Activated CD4-positive, alpha-beta T cell treated with anti-CD3 and anti-CD28 coated beads, Interleukin-2, amount 50 U/mL, for 4 hours (primary cell): ENCODE measurements at places on chromosomes 6 and 20.

GRCh38 chr6:127192911-127193541 lies 73.6 kb upstream of the RNF146 start:
- DNase-seq: no peak

DNA sequence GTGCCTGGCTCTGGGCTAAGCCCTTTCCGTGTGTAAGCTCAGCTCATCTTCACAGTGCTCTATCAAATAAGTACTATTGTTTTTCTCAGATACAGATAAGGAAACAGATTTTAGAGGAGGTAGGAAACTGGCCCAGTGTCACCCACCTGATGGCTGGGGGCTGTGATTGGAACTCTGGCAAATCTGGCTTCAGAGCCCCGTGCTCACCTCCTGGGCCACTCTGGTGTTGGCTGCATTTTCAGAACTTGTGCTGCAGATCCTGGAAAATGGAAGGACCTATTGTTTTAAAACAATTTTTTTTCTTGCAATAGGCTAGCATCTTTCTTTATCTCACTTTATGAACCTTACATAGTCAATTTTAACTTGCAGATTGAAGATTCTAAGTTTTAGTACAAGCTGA lies 5.7 kb downstream of the STX16 start:
- DNase-seq: no peak

DNA sequence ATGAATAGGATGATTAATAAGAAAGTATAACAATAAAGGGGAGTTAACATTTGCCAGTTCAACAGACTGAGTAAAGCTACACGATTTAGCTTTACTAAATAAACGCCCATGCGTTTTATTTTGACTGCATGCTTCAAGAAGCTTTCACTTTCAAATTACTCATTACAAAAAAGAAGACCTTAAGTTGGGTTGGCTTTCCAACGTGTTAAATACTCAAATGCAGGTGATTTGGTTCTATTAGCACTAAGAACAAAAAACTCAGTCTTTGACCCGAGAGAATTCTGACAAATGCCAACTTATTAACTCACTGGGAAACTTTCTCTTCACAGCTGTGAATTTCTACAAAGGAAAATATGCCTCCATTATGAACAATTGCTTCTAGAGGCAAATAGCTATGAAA lies 24.8 kb downstream of the RNF146 start:
- DNase-seq: no peak

DNA sequence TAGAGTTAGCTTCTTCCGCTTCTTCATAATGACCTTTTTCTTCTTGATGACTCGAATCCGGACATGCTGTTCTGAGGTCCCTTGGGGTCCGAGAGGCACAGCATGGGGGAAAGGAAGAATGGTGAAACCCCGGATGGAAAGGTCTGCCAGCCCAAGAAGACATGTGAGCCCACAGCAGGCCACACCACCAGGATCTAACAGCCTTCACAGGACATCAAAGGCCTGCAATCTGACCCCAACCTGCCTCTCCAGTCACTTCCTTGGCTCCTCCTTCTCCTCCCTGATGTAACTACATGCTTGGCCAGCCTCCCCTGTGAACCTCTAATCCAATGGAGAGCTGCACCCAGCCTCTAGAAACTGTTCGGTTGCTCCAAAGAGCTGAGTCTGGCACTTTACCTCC lies 1.6 kb downstream of the CPXM1 start:
- no peak for DNase-seq

DNA sequence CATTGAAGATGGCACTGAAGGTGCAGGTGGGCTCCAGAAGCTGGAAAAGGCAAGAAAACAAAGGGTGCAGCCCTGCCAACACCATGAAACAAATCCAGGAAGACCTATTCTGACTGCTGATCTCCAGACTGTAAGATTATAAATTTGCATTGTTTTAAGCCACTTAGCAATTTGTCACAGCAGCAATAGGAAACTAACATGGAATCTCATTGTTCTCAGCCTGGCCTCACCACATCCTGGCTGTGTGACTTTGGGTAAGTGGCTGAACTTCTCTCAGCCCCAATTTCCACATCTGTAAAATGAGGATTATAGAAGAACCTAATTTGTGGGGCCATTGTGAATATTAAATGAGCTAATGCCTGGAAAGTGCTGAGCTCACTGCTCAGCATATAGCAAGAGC lies 160.4 kb upstream of the MAFB start:
- no peak for DNase-seq

DNA sequence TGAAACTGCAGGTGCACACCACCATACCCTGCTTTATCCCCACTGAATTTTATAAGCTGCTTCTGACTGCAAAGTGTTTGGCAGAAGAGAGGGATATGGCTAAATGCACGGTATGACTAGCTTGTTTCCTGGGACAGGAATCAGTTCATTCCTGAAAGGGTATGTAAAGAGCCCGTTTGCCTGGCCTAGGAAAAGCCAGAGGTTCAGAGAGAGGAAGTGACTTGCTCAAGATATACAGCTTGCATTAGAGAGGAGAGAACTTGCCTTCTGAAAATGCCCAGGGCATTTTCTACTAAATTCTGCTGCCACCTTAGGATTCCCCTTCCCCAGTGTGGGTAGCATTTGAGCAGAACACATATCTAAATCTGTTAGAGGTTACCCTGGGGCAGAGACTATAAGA lies 683 bp upstream of the GCNT2 start:
- DNase-seq: no peak

- no peak for DNase-seq
Measured at GRCh38 chr6:18136260-18136659, 13.8 kb upstream of the NHLRC1 start.

- no peak for DNase-seq
Measured at GRCh38 chr20:61923371-61924166, 142.1 kb downstream of the TAF4 start.
